K562 (cell line): ENCODE measurements at places on chromosomes 7 and 10.

DNA sequence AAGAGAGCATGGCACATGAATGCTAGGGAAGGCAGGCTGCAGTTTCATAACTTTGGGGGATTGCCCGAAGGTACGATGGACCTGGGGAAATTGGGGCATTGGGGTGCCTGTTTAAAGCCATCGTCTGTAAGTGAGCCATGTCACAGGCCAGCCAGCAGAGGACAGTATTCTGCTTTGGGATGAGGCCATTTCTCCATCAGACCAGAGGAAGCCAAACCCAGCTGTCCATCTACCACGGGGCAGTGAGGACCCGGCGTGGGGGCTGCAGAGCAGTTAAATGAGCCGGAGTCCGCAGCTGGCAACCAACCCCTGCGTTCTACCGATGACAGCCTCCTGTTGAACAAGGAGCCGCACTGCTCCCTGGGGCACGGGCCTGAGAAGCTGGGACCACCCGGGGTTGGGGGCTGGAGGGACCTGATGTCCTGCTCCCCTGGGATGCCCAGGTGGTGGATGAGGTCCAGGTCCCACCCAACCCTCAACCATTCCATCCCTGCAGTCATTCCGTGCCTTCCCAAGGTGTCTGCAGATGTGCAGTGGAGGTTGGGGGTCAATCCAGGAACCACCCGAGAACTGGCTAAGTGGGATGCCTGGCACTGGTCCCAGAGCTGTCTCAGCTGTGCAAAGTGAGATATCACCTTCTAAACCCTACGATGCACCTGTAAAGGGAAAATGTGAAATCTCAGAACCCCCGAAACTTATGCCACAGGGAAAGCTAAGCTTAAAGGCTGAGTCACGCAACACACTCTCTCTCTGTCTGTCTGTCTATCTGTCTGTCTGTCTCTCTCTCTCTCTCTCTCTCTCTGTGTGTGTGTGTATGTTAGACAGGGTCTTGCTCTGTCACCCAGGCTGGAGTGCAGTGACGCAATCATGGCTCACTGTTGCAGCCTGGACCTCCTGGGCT is 12.1 kb upstream of the RHBDD2 start:
- H3K4me1 ChIP-seq, result peaks cover 8% of the 10 kb centered on the region; the same call in 2 of the 3 replicates
- DNase-seq, result peak; percentile 85
- no peaks in the 10 kb centered on the region; the same call in 2 of the 3 replicates for H3K36me3 ChIP-seq
- H3K27ac ChIP-seq, result peak overlapping the region; percentile 11; the same call in 1 of the 3 replicates

DNA sequence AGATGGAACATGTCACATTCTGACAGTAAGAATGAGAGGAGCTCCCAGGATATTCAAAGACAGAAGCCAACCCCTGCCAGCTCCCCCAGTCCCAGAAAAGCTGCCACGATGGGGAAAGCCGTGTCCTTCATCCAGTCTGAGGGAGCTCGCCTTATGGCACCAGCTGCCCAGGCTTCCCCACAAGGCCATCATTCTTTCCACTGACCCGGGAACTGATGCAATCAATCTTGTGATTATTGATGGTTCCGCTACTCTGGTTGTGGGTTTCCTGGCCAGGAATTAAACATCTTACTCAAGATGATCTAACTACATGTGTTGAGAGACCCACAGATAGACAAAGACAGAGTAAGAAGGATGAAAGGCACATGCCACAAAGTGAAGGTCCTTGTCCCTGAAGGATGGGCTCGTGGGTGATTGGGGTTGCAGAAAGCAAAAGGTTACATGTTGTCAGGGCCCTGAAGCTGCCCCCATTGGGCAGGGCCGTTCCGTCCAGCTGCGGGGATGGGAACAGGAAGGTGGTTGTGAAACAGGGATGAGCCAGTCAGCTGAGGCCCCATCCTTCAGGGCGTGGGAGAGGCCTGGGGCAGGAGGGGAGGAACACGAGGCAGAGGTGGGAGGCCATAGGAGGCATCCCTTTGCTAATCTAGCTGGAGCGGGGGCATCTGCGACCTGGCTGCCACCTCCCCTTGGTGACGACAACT is 127.6 kb downstream of the OAT start:
- no peak for DNase-seq
- peaks cover 6% of the 10 kb centered on the region; the same call in 1 of the 2 replicates for H3K4me1 ChIP-seq
- H3K36me3 ChIP-seq, result no peaks in the 10 kb centered on the region
- H3K27ac ChIP-seq, result no peak overlapping the region
- peaks cover 15% of the 10 kb centered on the region; the same call in 1 of the 2 replicates for H3K27me3 ChIP-seq
- H3K4me3 ChIP-seq, result no peak overlapping the region

DNA sequence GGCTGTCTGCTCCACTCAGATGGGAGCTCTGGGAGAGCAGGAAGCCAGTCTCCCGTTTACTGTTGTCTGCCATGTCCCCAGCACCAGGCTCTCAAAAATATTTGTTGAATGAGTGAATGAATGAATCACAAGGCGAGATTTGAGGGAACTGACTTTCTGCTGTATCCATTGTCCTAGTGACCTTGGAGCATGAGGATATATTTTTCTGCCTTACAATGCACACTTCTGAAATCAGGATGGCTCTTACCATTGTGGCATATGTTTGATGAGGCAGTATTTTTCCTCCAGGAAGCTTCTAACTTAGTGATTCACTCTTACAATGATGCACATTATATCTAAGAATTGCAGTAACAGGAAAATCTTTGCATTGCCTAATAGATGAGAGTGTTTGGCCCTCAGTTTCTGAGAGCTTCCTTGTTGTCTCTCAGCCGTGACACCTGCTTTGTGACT is 136.4 kb downstream of the RPS24 start:
- H3K27me3 ChIP-seq, result peaks cover 4% of the 10 kb centered on the region
- DNase-seq, result no peak
- H3K4me3 ChIP-seq, result no peak overlapping the region
- no peaks in the 10 kb centered on the region for H3K36me3 ChIP-seq
- no peaks in the 10 kb centered on the region for H3K4me1 ChIP-seq

- no peak overlapping the region for H3K4me3 ChIP-seq
- DNase-seq, result no peak
- no peaks in the 10 kb centered on the region for H3K4me1 ChIP-seq
- H3K27me3 ChIP-seq, result peaks cover 2% of the 10 kb centered on the region; the same call in 1 of the 3 replicates
- no peaks in the 10 kb centered on the region; the same call in 2 of the 3 replicates for H3K36me3 ChIP-seq
Observed at GRCh38 chr7:21898265-21898930, 47.3 kb downstream of the CDCA7L start.

GRCh38 chr7:40826411-40827221 is 691.8 kb downstream of the SUGCT start:
- H3K27me3 ChIP-seq, result no peaks in the 10 kb centered on the region
- no peak overlapping the region for H3K27ac ChIP-seq
- no peak for DNase-seq
- H3K36me3 ChIP-seq, result no peaks in the 10 kb centered on the region
- no peaks in the 10 kb centered on the region for H3K4me1 ChIP-seq
- H3K4me3 ChIP-seq, result no peak overlapping the region

- H3K27me3 ChIP-seq, result peaks cover 8% of the 10 kb centered on the region
- no peak for DNase-seq
Observed at GRCh38 chr7:105599551-105599950, 18.3 kb upstream of the EFCAB10 start.

DNA sequence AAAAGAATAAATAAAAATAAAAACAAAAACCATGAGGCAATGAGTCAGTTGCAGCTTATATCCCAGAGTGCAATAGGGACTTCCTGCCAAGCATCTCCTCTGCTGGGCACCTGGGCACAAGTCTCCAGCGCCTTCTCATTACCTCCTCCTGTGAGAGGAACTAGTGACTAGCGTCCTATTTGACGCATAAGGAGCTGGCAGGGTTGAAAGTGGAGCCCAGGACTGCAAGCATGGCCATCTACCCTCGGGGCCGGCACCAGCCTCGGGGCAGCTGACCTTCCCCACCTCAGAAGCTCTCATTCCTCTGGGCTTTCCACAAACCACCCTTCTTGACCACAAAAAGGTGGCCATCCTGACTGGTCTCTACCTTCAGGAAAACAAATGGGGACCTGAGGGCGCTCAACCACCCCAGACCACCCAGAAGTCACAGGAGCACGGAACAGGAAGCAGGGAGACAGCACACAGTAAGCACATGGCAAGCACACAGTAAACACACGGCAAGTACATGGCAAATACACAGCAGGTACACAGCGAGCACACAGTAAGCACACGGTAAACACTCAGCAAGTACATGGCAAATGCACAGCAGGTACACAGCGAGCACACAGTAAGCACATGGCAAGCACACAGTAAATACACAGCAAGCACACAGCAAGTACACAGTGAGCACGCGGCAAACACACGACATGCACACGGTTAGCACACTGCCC is 19.1 kb downstream of the CTBP2 start:
- no peak overlapping the region for H3K4me3 ChIP-seq
- peak overlapping the region; percentile 26; the same call in 1 of the 3 replicates for H3K27ac ChIP-seq
- no peak for DNase-seq
- peaks cover 34% of the 10 kb centered on the region; the same call in 2 of the 3 replicates for H3K36me3 ChIP-seq
- peaks cover 42% of the 10 kb centered on the region for H3K4me1 ChIP-seq

- DNase-seq, result no peak
- no peak overlapping the region for H3K27ac ChIP-seq
- no peaks in the 10 kb centered on the region for H3K4me1 ChIP-seq
- H3K27me3 ChIP-seq, result no peaks in the 10 kb centered on the region
Observed at GRCh38 chr10:83760142-83760541, 379.2 kb upstream of the GHITM start.

- no peak for DNase-seq
- no peaks in the 10 kb centered on the region for H3K27me3 ChIP-seq
- no peak overlapping the region for H3K27ac ChIP-seq
- H3K36me3 ChIP-seq, result no peaks in the 10 kb centered on the region
Observed at GRCh38 chr7:52507546-52508255, 527.7 kb upstream of the POM121L12 start.

DNA sequence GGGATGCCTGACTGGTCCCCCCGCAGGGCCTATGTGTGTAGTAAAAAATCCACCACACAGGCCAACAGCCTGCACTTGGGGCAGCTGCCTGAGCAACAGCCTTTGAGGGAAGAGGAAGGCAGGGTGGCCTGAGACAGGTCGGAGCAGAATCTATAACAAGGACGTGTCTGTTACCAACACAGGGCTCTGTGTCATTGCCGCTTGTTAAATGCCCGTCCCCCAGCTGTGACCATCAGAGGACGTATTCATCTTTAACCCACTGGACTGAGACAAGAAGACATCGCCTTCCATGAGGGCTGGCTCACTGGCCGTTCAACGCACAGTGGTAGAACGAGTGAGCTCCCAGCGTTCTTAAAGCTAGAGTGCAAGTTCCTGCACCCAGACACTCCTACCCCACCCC is 7.8 kb downstream of the PDIA4 start:
- peaks cover 79% of the 10 kb centered on the region for H3K36me3 ChIP-seq
- DNase-seq, result no peak

- no peaks in the 10 kb centered on the region for H3K36me3 ChIP-seq
- peaks cover 8% of the 10 kb centered on the region; the same call in 1 of the 2 replicates for H3K27me3 ChIP-seq
- H3K4me3 ChIP-seq, result no peak overlapping the region
- no peak for DNase-seq
- H3K4me1 ChIP-seq, result no peaks in the 10 kb centered on the region; the same call in 2 of the 3 replicates
Observed at GRCh38 chr7:25256333-25256819, 28.1 kb upstream of the NPVF start.

DNA sequence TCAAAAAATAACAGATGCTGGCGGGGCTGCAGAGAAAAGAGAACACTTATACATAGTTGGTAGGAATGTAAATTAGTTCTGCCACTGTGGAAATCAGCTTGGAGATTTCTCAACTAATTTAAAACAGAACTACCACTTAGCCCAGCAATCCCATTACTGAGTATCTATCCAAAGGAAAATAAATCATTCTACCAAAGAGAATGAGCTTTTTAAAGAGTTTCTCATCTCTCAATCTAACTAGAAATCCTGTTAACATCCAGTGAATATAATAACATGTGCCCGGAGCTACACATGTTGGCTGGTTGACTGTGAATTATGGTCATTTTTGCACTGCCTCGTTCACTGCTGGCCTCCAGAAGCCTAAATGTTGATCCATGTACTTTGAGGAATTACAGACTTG is 39.3 kb downstream of the BET1 start:
- no peaks in the 10 kb centered on the region for H3K27me3 ChIP-seq
- no peak overlapping the region for H3K27ac ChIP-seq
- H3K36me3 ChIP-seq, result no peaks in the 10 kb centered on the region
- DNase-seq, result no peak
- H3K4me3 ChIP-seq, result no peak overlapping the region

- H3K4me1 ChIP-seq, result no peaks in the 10 kb centered on the region
- peak; percentile 28 for DNase-seq
- no peaks in the 10 kb centered on the region for H3K27me3 ChIP-seq
- no peak overlapping the region for H3K27ac ChIP-seq
- no peak overlapping the region for H3K4me3 ChIP-seq
Observed at GRCh38 chr7:50119815-50120637, 27.0 kb upstream of the ZPBP start.
